Stimulated activated CD8-positive, alpha-beta memory T cell treated with anti-CD3 and anti-CD28 coated beads, Interleukin-2, amount 100 ng/mL, for 1 hour (primary cell): ENCODE measurements at places on chromosomes 11 and 22.

GRCh38 chr11:114044042-114044871, 15.3 kb upstream of the ZBTB16 start:
- no peak for DNase-seq

DNA sequence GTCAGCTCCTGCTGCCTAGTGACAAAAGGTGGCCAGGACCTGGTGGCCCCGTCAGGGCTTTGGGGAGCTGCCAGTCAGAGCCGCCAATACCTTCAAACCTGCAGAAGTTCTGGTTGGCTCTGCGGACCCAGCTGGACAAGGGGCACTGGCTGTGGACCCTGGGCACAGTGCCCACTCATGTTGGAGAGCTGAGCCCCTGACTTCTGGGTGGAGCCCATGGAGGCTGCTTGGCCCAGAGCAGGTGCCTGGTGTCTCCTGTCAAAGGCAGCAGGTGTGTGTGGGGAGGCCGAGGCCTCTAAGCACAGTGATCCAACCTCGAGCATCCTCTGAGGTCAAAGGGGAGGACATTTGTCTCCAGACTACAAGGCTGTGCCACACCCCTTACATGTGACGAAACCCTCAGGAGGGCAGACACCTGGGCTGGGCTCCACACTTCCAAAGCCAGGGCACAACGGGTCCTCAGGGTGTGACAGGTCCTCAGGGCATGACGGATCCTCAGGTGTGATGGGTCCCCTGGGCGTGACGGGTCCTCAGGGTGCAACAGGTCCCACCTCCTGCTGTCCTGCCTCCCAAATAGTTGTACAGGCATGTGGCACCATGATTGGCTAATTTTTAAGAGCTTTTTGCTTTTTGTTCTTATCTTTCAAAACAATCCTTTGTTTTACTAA, 37.0 kb downstream of the MUC2 start:
- no peak for DNase-seq

DNA sequence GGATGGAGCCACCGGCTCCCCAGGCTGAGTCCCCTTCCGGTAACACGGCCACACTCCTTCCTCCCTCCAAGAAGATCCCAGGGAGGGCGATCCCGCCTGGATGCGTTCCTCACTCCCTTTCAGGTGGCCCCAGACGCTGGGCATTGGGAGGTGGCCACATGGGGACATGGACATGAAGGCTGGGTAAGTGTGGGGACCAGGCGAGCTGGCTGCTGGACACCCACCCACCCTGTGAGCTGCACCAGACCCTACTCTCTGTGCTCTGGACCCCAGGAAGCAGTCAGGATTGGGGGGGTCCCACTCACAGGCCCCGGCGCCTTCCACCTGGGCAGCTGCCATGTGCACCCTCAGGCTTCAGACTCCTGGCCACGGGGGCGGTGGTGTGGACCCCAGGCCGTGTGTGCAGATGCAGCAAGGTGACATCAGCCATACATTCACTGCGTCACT, 932.8 kb downstream of the BRD1 start:
- no peak for DNase-seq

DNA sequence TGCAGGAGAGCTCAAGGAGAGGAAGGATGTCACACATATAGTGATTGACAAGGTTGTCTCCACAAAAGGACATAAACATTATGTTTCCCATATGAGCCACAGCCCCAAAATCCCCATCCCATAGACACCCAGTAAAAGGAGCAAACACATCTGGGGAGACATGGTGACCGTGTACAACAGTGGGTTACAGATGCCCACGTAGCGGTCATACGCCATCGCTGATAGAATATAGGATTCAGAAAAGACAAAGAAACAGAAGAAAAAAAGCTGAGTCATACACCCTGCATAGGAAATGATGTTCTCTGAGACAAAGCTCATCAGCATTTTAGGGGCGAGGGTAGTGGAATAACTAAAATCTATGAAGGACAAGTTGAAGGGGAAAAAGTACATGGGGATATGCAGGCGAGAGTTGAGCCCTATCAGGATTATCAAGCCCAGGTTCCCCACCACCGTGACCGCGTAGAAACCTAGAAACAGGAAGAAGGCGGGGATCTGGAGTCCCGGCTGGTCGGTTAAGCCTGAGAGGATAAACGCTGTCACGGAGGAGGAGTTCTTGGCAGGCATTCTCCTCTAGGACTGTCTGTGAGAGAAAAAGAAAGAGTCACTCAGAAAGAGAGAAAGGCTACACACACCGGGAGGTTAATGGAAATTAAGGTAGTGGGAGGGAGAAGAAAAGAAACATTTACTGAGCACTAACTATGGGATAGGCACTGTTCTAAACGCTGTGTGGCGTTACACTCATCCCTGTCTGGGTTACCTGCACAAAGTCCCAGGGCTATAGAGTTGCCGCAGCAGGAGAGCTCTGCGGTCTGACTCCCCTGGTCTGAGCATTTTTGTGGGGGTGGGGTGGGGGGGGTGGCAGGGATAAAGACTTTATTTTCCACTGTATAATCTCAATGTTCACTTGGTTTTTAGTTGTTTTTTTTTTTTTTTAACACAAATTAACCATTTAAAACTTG, 36.1 kb upstream of the OR8B8 start:
- DNase-seq = no peak

- DNase-seq = no peak
Measured at GRCh38 chr11:102760344-102761035, 19.9 kb downstream of the MMP10 start.

DNA sequence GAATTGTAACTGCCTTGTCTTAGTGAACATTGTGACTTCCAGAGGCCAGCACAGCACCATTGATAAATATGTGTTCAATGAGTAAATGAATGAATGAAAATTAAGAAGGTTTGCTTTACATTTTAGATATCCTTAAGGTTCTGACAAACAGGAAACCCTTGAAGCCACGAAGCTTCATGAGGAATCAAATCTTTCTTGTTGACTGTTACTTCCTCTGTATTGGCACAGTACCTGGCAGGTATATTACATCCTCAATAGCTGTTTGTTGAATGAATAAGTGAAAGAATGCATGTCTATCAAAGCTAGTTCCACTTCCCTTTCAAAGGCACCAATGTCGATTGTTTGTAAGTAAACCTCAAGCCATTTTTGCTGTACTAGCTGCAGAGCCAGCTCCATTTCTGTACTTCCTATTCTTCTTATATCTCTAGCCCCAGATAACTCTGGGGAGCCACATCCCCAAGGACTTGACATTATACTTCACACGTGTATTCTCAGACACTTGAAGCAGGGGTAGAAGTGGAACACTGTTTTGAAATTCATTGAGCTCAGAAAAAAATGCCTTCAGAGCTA, 140.3 kb upstream of the RAG2 start:
- DNase-seq = no peak

DNA sequence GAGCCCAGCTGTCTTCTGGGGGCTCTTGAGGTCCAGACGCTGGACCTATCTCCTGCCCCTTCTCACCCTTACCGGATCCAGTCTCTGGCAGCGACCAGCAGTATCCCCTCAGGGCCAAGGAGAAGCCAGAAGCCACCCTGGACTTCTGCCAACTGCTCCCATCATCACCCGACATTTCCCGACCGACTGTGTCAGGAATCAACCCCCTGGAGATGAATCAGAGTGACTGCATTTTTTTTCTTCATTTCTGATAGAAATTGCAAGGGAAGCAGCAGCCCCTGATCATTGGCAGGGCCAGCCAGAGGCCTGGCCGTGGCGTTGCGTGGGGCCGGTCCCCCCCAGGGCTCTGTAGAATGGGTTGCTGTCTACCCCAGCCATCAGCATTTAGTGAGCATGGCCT, 5.2 kb upstream of the LIF start:
- DNase-seq = no peak

GRCh38 chr11:96696731-96697130, 306.9 kb downstream of the JRKL start:
- DNase-seq = no peak

DNA sequence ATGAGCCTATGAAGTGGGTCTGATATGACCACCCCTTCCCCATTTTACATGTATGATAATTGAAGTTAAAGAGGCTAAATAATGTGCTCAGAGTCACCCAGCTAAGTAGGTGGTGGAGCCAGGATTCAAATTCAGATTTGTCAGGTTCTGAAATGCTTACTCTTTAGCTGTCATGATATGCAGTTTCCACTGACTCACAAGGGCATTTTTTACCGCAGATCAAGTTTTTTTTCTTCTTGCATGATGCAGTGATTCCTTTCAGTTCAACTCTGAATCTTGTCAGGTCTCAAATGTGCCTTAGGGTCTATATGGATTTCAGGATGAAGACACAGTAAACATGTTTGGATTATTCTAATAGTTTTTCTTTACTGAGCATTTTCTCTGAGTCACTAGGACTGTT, 12.6 kb upstream of the TRIM44 start:
- no peak for DNase-seq

GRCh38 chr11:120603071-120603470, 91.5 kb downstream of the GRIK4 start:
- no peak for DNase-seq

- DNase-seq = no peak
Measured at GRCh38 chr11:57647372-57647771, 2.3 kb downstream of the YPEL4 start.

DNA sequence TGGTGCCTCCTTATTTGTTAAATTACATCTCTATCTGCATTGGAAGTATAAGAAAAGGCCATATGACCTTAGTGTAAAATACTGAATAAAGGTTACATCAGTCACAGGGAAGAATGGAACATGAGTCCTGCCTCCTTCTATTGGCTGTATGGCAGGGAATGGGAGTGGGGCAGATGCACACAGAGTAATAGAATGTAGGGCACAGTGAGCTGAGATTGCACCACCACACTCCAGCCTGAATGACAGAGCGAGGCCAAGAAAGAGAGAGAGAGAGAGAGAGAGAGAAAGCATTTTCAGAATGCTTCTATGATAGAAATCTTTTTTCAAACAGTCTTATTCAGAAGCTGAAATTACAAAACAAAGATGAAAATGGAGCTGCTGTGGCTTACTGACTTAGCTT, 58.8 kb downstream of the SLN start:
- DNase-seq = no peak

- DNase-seq = no peak
Measured at GRCh38 chr22:24178502-24179440, 2.5 kb upstream of the SUSD2 start.
